ENCODE measurements at places on chromosomes 16 and 17.

DNA sequence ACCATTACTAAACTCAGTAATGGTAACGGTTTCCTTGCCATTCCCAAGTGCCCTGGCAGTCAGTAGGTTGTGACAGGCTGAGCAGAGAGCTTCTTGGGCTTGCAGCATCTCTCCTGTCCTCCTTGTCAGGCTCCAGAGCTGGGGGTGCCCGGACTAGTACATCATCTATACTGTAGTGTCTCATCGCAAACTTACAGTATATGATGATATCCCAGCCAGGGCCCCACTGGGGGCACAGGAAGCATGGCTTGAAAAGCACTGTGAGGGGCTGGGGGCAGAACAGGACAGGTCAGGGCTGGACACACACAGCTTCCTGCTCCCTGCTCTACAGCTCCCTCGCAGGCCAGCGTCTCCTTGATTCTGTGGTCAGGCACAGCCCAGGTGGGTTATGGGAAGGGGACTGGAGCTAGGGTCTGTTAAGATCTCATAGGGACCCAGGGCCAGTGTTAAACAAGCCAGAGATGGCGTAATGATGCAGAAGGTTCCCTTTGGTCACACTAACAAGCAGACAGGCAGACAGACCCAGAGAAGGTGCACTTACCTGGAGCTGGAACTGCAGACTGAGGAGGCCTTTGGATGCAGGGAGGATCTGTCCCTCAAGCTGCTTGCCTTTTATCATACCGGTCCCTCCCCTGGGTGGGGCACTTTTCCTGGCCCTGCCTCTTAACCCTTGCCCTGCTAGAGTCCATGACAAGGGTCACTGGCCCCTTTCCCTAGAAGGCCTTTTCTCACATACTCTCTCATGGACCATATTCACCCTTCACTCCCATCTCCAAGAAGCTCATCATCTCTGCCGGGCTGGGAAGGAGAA, 6.8 kb downstream of the ERAL1 start:
- DNase-seq: no peak

DNA sequence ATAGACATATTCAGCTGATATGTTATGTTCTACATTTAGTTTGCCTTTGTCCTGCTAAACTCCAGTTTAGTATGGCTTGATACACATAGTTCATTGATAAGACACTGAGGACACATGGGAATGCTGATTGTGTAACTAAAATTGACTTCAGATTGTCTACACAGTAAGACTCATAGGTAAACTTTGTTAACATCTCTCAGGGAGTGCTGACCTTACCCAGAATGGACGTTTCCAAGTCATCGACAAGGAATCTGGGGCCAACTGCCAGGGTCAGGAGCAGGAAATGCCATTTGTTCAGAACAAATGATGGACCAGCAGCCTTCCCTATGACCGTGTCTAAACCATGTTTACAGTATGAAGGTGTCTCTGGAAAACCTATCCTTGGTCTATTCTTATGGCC, 58.7 kb downstream of the DYNLRB2 start:
- no peak for DNase-seq

DNA sequence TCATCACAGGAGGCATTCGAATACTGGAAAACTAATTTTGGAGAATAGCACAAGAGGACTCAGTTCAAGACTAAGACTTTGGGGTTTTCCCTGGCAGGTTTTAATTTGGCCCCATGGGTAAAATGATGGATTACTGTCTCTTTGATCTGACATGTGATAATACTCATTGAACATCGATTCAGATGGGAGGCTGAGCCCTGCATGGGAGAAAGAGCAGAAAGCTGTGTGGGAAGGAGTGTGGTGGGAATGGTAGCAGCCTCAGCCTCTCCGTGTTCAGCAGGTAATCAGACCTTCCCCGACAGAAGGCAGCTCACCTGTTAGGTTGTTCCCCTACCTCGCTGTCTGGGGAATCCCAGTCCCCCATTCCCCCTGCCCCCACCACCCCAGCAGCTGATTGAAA, 124.7 kb upstream of the TNRC6C start:
- DNase-seq: no peak

DNA sequence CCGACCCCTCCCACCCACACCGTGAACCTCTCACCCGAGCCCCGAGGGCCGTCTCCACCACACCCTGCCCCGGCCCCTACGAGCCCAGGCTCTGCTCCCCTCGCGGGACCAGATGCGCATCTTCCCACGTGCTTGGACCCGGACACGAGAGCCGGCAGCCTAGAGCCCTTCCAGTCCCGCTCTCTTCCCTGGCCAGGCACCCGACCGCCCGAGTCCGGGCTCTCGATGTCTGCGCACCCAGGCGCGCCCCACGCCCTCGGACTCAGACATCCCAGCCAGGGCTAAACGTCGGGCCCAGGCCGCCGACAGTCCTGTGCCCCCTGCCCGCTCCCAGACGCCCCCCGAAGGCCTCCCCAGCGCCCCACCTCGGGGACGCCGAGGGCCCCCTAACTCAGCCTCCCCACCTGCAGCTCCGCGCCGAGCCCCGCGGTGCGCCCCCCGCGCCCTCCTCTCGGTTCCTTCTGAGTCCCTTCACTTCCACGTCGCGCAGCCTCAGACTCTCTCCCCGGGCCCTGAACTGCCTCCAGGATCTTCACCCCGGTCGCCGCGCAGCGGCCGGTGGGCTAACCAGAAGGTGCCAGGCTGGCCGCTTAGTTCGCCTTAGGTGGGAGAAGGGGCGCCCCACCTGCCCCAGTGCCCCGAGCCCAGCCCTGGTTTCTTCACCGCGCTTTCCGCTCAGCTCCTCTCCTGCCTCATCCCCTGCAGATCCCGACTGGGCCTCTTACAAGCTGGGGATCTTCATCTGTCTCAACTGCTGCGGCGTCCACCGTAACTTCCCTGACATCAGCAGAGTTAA, 688 bp downstream of the ADAP2 start:
- no peak for DNase-seq

GRCh38 chr16:88019821-88020515, 68.7 kb downstream of the BANP start:
- no peak for DNase-seq

DNA sequence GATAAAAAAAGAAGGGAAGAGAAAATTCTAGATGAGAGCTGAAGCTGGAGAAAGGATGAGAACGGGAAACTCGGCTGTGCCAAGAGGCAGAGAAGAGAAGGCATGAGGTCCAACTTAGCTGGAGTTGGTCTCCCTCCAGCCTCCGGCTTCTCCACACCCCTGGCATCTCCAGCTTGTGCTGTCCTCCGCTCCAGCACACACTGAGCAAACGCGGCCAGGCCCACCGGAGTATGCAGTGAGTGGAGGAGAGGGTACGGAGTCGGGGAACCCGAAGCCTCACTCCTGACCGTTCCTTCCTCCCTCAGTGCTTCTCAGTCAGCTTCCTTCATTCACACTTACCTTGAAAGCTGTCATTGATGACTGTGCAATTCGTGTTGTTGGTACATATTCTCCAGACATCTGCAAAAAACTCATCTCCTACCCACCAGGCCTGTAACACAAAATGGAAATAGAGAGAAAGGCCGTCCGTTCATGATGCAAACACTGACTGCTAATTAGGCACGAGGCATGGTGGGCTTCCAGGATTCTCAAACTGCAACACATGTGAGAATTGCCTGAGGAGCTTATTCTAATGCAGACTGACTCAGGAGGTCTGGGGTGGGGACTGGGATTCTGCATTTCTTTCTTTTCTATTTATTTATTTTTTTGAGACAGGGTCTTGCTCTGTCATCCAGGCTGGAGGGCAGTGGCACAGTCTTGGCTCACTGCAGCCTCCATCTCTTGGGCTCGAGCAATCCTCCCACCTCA, 37.0 kb downstream of the EMP2 start:
- DNase-seq: no peak

GRCh38 chr17:34386697-34387550, 23.9 kb upstream of the CCL1 start:
- DNase-seq: peak; percentile 3

DNA sequence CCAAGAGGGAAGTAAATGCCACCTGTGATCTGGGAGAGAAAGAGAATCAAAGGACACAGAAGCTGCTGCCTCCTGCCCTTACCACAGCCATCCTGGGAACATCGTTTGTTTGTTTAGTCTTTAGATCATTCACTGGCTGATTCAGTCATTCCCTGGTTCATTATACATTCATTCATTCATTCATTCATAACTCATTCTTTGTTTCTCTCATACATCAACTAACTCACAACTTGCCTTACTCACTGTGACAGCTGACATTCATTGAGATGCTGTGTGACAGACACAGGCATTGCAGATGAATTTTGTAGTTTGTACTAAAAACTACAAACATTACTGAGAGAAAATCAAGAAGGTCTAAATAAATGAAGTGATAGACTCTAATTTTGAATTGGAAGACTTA, 291.0 kb upstream of the TNRC6C start:
- no peak for DNase-seq

GRCh38 chr16:22071331-22071910, 20.9 kb upstream of the VWA3A start:
- DNase-seq: no peak

DNA sequence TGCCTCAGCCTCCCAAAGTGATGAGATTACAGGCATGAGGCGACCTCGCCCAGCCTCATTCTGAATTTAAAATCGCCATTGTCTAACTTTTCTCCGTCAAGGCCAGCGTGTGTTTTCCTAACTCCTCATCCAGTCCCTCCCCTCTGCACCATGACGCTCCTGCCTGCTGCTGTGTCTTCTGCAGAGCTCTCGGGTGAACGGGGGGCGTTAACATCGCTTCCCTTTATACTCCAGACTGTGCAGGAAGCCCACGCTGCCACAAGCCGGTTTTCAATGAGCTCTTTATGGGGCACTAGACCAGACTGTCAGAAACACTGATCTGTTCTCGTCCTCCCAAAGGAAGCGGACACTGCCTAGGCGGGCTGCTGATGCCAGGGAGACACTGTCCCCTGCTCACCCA, 13.2 kb downstream of the AANAT start:
- DNase-seq: no peak

DNA sequence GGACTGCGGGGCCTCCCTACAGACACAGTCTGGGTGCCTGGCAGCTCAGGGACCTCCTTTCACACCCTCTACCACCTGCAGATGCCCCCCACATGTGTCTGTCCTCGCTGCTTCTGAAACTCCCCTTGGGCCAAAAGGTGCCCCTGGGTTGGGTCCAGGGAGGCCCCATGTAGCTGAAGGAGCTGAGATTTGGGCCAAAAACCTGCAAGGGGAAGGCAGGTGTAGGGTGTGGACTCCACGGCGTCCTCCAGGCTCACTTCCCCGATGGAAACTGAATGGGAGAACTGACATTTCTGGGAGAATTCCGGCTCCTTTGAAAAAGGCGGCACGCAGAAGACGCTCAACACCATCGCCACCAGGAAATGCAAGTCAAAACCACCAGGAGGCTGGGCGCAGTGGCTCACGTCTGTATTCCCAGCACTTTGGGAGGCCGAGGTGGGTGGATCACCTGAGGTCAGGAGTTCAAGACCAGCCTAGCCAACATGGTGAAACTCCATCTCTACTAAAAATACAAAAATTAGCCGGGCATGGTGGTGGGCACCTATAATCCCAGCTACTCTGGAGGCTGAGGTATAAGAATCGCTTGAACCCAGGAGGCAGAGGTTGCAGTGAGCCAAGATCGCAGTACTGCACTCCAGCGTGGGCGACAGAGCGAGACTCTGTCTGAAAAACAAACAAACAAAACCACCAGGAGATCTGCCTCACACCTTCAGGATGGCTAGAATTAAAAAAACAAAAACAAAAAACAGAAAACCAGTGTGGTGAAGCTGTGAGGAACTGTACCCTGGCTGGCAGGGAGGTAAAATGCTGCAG, 13.2 kb upstream of the BAIAP2 start:
- DNase-seq: no peak

GRCh38 chr17:80797741-80798594, 193.7 kb upstream of the CHMP6 start:
- DNase-seq: no peak

DNA sequence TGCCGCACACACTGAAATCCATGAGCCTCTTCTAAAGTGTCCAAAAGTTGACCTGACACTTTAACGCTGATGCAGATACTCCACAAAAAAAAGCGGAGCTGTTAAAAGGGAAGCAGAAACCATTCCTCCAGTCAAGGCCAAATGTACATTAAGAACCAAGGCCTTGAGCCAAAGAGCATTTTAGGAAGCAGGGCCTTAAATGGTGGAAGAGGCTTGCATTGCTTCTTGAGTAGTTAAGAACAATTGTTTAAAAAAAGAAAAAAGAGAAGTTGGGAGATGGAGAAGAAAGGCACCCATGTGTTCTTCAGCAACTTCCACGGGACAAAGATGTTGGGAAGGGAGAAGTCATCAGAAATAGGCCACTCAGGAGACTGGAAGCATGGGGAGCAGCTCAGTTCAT, 6.3 kb downstream of the ZFHX3 start:
- DNase-seq: no peak

DNA sequence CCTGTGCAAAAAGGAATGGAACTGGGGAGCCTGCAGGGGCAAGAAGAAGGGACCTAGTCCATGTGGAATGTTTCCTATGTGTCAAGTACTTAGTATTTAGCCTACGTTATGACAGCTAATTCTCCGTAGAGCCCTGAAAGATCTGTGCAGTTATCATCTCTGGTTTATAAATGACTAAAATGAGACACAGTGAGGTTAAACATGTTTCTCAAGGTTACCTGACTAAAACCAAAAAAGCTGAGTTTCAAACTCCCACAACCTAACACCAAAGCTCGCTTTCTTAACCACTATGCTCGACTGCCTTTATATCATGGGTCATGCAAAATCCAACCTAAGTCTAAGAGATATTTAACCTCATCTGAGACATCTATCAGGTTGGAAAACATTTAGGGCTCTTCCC, 53.3 kb upstream of the CCL2 start:
- DNase-seq: no peak

DNA sequence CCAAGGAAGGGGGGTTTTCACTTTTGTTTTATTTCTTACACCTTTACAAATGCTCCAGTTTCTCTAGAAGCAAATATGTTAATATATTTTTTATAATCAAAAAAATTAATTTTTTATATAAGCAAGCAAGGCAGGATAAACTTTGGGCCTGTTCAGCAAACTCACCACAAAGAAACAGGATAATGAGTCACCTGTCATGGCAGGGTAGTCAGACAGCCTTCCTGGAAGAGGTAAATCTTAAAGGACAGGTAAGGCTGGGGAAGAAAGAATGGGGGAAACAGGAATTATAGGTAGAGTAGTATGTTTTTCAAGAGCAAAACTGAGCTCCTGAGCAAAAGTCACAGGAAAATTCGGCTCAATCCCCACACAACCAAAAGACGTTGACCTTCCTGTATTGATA, 186.3 kb upstream of the SOX9 start:
- DNase-seq: no peak

GRCh38 chr17:81865733-81866439, 5.3 kb downstream of the ARHGDIA start:
- DNase-seq: no peak

GRCh38 chr17:7266784-7267183, 4.5 kb upstream of the CLDN7 start:
- DNase-seq: no peak

GRCh38 chr17:40341808-40342503, 22.6 kb downstream of the GJD3 start:
- DNase-seq: no peak

- no peak for DNase-seq
Observed at GRCh38 chr17:78019367-78019975, 61.0 kb downstream of the TNRC6C start.

Measured in AG09309 (cell line).